Activated CD4-positive, alpha-beta T cell treated with anti-CD3 and anti-CD28 coated beads, Interleukin-10, Interleukin-2, amounts not matched to agents 100 ng/mL and 50 ng/mL, durations not matched to agents 16 hours and 8 hours (primary cell): ENCODE measurements at places on chromosomes 2 and 18.

DNA sequence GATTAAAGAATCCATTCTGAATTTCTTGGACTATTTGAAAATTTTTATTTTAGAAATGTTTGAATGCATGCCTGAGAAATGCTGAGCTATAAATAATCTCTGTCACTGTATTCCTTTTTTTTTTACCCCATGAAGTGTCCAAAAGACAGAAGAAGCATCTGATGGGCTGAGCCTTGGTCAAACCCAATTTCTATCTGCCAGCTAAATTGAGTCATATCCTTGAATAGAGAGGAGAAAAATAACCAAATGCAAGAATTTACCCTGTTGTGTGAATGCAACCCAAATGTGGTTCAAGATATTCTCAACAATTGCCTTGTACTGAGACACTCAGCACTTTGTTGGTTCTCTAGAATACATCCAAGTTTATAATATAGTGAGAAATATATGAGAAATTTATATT is 223.5 kb downstream of the UBE2E3 start:
- DNase-seq = no peak

- no peak for DNase-seq
Measured at GRCh38 chr2:74441690-74442482, at the start of gene RTKN. Gene RTKN (minus strand): TSS chr2:74441937. CDS start chr2:74441816, 121 bp downstream.

GRCh38 chr2:176814274-176814673 is 398.3 kb upstream of the HNRNPA3 start:
- no peak for DNase-seq

- no peak for DNase-seq
Measured at GRCh38 chr2:45505138-45505537, 105.9 kb downstream of the SRBD1 start.

- no peak for DNase-seq
Measured at GRCh38 chr2:98500561-98500960, 55.9 kb downstream of the INPP4A start.

- DNase-seq = no peak
Measured at GRCh38 chr2:187429989-187430388, 18.1 kb downstream of the CALCRL start.
